ENCODE measurements at places on chromosomes 1 and 21. TPM values are rescaled to one million over a fixed set of nuclear protein-coding genes. Genes with fewer than 3 reads are reported as not detected.

- no peak for DNase-seq
These were observed 29.7 kb upstream of the PRDM15 start for GRCh38 chr21:41908829-41909228.

GRCh38 chr1:59926381-59927123, at the start of gene CYP2J2:
Gene CYP2J2 (minus strand): TSS chr1:59926773. CDS start chr1:59926746, 27 bp downstream.
- peak; percentile 4 for DNase-seq

- no peak for DNase-seq
These were observed 7.6 kb downstream of the CDKN2C start for GRCh38 chr1:50977575-50978143.

- no peak for DNase-seq
These were observed 9.7 kb downstream of the FAF1 start for GRCh38 chr1:50950396-50950795.

DNA sequence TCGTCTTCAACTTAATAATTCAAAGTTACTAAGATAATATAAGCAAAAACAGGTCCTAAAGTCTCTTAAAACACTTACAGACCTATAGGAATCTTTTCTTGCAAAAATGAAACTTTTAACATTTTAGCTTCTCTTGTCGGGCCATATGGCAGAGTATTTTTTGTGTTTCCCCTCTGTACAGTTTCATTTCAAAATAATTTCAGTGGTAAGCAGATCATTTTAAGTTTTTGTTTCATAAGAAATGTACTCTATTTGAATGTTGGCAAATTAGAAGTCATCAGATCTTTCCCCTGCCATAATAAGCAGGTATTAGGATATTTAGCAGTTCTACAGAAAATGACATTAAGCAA, 37.9 kb downstream of the RGL1 start:
- no peak for DNase-seq

The NPHS2 gene
- not detected for total RNA-seq

DNA sequence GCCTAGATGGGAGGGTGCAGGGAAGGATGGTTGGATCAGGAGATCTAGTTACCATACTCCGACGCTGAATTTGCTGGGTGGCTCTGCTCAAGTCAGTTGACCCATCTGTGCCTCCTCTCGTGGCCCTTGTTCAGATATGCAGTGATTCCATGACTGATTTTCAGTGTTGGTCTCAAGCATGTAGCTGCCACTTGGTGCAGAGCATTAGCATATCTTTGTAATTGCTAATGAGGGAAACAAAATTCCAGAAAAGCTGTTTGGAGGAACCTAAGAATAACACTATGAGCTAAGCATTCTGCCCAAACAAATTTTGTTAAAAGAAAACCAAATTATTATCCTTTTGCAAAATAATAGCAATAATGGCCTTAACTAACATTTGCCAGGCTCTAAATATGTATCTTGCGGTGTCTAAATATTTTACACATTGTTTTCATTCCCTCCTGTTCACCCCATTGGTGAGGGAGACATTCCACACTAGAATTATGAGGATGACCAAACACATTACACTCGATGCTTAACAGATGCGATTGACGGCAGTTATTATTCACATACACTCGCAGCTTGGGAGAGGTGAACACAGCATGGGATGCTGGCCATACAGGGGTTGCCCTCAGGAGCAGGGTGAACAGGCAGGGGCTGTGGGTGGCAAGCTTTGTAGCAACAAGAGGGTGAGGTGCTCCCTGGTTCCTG, 69.1 kb downstream of the KCNJ15 start:
- no peak for DNase-seq

The NTMT2 gene
- not detected for total RNA-seq

The RHEX gene
- 11.4 TPM for total RNA-seq

- DNase-seq, result peak; percentile 36
These were observed 128.0 kb downstream of the SETD4 start for GRCh38 chr21:35932232-35932911.

- DNase-seq, result no peak
These were observed 54.2 kb downstream of the HSPG2 start for GRCh38 chr1:21882721-21883415.

DNA sequence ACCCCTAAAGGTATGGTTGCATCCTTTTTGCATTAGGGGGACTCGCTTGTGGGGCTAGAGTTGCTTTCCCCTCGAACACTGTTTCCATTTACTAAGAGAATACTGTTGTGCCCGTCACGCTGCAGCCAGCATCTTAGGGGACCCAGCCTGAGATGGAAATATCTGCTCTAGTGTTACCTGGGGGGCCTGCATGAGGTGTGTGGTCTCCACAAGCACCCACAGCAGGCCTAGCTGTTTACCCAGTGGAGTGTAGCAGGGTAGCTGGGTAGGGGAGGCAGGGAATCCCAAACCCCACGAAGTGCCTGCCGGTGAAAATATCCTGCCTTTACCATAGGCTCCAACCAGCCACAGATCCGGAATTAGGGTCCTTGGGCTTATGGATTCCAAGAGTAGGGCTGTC, 303.6 kb downstream of the PTPRU start:
- DNase-seq, result no peak

DNA sequence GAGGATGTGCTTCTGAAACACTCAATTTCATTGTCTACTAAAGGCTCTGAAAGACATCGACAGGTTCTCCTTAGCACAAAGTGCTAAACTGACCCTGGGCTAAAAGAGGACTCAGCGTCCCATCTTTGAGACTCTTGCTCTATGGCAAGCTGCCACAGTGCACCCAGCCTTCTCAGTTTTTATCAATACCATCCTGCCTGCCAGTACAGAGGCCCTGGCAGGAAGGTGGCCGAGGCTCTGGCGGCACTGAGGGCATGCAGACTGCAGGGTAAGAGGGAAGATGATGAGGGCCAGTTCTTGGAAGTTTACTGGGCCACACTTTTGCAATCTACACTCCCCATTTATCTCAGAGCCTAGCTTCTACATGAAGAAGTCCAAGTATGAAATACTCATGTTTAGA, 5.3 kb downstream of the OLFML2B start:
- no peak for DNase-seq

DNA sequence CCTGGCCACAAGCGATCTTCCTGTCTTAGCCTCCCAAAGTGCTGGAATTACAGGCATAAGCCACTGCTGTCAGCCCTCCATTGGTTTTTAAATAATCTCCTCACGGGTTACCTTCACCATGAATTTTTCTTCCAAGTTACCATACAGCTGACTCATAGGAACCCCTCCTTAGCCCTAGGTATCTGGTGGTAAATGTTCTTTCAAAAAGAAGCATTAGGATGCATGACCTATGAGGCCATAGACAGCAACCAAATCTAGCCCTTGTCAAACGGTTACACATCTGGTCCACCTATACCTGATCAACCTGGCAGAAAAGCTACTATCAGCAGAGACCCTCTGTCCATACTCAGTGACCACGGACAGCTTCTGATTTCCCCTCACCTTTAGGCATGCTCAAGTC, 12.7 kb upstream of the DEGS1 start:
- no peak for DNase-seq

DNA sequence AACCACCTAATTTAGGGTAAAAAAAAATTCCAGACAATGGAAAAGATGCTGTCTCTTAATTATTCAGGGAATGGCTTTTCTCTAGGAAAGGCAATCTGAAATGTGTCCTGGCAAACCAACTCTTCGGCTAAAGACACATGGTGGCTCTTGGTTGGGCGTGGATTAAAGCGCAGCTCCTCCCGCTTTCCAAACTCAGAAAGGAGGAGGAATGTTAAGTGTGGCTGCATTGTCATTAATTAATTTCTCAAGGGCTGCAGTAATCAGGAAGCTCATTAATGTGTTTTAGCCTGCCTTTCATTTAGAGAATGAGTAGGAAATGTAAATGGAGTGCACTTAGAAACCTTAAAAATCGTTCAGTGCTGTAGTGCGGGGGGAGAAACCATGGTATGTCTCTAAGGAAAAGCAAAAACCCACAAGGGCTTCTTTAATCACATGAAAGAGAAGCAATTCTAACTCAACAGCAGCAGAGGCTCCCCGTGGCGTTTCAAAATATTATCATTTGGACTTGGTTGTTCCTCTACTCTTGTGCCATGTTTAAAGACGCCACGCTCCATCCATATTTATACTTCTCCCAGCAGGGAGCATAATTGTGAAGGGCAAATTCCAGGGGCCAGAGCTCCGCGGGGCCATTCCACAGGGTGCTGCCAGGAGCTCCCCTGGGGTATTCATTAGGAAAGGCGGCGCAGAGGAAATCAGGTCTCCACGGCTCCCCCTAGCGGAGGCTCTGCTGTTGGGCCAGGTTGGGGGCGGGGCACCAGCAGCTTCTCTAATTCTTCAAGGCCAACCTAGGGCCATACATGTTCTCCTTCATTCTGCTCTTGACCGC, 91.9 kb upstream of the SSX2IP start:
- DNase-seq, result no peak

DNA sequence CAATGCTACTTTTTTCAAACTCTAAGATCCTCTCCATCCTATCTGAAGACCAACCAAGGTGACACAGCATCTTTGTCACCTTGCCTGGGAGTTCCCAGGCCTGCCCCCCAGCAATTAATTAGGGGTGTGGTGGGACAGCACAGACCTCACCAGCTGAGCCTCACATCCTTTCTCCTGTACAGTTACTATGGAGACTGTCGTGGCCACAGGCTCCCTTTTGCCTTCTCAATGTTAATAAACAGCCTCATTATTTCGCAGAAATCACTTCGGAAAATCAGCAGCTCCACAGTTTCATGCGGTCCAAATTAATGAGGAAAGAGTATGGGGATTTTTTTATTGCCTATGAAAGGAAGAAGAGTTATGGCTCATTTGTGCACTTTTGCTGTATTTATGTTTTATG, 378.3 kb downstream of the NPHP4 start:
- DNase-seq, result no peak

- no peak for DNase-seq
These were observed 105.7 kb downstream of the C1orf21 start for GRCh38 chr1:184492536-184492935.

DNA sequence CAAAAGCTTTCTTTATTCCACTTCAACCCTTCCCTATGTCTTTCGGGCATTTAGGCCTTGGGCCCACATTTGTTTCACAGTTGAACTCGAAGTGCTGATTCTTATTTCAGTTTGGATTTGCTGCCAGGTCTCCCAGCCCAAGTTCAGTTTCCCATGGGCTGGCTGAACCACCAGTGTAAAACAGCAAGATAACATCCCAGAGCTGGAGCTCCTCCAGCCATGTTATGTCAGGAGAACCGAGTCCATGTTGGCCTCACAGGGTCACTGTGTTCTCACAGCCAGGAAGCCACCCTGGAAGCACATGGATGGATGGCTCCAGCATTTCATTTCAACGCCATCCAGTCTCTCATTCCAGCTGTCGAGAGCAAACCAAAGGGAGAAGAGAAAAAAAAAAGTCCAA, 45.2 kb upstream of the RXRG start:
- DNase-seq, result no peak

- DNase-seq, result no peak
These were observed 2.0 kb upstream of the OLIG2 start for GRCh38 chr21:33023574-33024200.

- no peak for DNase-seq
These were observed 52.9 kb upstream of the SSBP3 start for GRCh38 chr1:54459140-54459539.

DNA sequence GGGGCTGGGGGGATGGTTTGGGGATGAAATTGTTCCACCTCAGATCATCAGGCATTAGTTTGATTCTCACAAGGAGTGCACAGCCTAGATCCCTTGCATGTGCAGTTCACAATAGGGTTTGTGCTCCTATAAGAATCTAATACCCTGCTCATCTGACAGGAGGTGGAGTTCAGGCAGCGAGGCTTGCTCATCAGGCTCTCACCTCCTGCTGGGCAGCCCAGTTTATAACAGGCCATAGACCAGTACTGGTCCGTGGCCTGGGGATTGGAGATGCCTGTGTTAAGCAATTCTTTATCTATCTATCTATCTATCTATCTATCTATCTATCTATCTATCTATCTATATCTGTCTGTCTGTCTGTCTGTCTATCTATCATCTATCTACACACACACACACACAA, 525.3 kb upstream of the DAB1 start:
- DNase-seq, result no peak

- DNase-seq, result no peak
These were observed 105.1 kb upstream of the DPH5 start for GRCh38 chr1:101130673-101131072.

- DNase-seq, result no peak
These were observed 287.8 kb downstream of the RRAGC start for GRCh38 chr1:38571726-38572125.

DNA sequence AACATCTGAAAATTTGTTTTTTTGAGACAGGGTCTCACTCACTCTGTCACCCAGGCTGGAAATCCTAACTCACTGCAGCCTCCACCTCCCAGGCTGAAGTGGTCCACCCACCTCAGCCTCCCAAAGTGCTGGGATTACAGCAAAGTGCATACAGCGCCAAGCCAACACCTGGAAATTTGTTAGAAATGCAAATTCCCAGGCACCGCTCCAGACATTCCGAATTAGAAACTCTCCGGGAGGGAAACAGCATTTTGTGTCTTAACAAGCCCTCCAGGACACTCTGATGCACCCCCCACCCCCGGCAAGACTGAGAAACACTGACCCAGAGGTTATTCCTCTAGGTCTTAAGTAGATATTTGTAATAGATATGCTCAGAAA, 49.1 kb downstream of the ARID4B start:
- no peak for DNase-seq

DNA sequence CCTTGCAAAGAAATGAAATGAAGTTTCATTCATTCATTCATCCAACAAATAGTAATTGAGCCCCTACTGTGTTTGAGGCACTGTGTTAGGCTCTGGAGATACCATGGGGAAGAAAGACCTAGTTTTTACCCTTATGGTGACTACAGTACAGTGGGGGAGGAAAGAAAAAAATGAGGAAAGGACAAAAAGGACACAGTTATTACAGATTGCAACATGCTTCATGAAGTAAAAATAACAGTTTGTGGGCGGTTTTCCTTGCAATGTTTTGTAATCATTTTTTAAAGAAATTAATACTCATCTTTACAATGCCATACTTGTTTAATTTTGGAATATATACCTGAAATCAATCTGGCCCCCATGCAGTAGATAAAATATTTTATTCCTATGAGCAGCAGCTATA, 120.3 kb downstream of the TM2D1 start:
- no peak for DNase-seq

DNA sequence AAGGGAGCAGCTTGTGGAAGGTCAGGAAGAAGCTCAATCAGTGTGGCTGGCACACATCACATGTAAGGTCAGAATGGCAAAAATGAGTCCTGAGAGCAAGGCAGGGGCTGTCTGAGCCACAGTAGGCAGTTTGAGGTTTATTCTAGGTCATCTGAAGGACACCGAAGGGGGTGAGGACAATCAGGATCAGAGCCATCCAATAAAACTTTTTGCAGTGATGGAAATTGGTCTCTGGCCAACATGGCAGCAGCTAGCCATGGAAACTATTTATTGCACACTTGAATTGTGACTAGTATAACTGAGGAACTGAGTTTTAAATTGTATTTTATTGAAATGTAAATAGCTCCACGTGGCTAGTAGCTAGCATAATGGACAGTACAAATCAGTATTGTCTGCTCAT, 97.0 kb upstream of the CACNA1E start:
- DNase-seq, result no peak

Data from GM12878 (cell line).